ENCODE measurements at places on chromosomes 2 and 18. TPM values are rescaled to one million over a fixed set of nuclear protein-coding genes. Genes with fewer than 3 reads are reported as not detected.

Gene RGPD3
- 0.20 TPM for total RNA-seq

Gene KCNG2
- not detected for total RNA-seq

Gene MYO7B
- total RNA-seq, result 11.3 TPM

Gene NRP2
- total RNA-seq, result 57.7 TPM

Gene SERPINB4
- not detected for total RNA-seq

Gene SCYGR4
- not detected for total RNA-seq

Gene UGT1A1
- not detected for total RNA-seq

Gene IL37
- 0.36 TPM for total RNA-seq

Gene IL36A
- total RNA-seq, result not detected
